ENCODE measurements at places on chromosomes 12 and 14. TPM values are rescaled to one million over a fixed set of nuclear protein-coding genes. Genes with fewer than 3 reads are reported as not detected.

- no peaks in the 10 kb centered on the region for H3K36me3 ChIP-seq
- H3K27me3 ChIP-seq, result peaks cover 17% of the 10 kb centered on the region
- no peak overlapping the region for H3K4me3 ChIP-seq
- peaks cover 5% of the 10 kb centered on the region for H3K4me1 ChIP-seq
Observed at GRCh38 chr14:99621948-99622347, 17.9 kb upstream of the CCDC85C start.

DNA sequence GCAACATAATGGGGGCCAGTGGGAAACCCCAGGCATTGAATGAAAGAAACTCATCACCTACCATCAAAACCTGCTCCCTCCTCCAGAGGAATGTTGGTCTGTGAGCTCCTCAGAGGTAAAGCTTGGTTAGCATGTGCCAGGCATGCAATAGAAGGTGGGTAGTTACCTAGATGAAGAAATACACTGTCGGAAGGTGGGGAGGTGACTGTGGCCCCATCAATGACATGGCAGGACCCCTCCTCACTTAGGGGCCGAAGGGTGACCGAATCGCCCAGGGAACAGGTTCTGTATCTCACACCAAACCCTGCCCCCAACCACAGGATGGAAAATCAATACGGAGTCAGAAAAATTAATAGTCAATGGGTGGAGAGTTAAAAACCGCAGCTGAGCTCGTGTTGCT, 135.6 kb downstream of the BCL11B start:
- H3K4me3 ChIP-seq, result no peak overlapping the region
- H3K27me3 ChIP-seq, result no peaks in the 10 kb centered on the region
- H3K27ac ChIP-seq, result no peak overlapping the region
- no peaks in the 10 kb centered on the region for H3K36me3 ChIP-seq
- H3K4me1 ChIP-seq, result peaks cover 9% of the 10 kb centered on the region
- DNase-seq, result no peak

GRCh38 chr12:108594323-108594903, 3.5 kb downstream of the TMEM119 start:
- H3K4me3 ChIP-seq, result no peak overlapping the region
- no peak overlapping the region for H3K27ac ChIP-seq
- peaks cover 9% of the 10 kb centered on the region for H3K27me3 ChIP-seq
- H3K36me3 ChIP-seq, result no peaks in the 10 kb centered on the region
- no peaks in the 10 kb centered on the region for H3K4me1 ChIP-seq

GRCh38 chr12:25796523-25797000, 161.9 kb upstream of the RASSF8 start:
- no peak overlapping the region for H3K4me3 ChIP-seq
- H3K36me3 ChIP-seq, result no peaks in the 10 kb centered on the region
- no peaks in the 10 kb centered on the region for H3K4me1 ChIP-seq
- H3K27ac ChIP-seq, result no peak overlapping the region
- H3K27me3 ChIP-seq, result no peaks in the 10 kb centered on the region
- DNase-seq, result no peak

GRCh38 chr12:68481181-68481941, 129.3 kb upstream of the RAP1B start:
- DNase-seq, result no peak
- H3K4me3 ChIP-seq, result no peak overlapping the region
- no peaks in the 10 kb centered on the region for H3K36me3 ChIP-seq
- H3K4me1 ChIP-seq, result no peaks in the 10 kb centered on the region
- no peaks in the 10 kb centered on the region for H3K27me3 ChIP-seq
- no peak overlapping the region for H3K27ac ChIP-seq

DNA sequence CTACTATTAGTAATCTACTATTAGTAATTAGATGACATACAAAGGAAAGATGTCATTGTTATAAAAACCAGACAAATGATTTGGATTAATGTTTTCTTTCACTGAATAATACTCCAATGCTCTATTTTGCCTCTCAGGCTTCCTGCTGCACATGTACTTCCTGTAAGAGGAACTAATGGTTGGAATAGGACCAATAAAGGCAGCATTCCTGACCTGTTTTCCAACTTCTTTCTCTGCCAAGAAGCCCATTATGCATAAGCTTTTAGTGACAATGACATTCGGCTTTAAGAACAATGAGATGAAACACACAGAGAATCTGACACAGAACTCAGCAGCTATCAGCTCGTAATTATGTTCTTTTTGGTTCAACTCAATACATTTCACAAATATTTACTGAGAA, 5.2 kb upstream of the C12orf56 start:
- no peak overlapping the region for H3K4me3 ChIP-seq
- DNase-seq, result no peak
- H3K27ac ChIP-seq, result no peak overlapping the region
- peaks cover under 1% of the 10 kb centered on the region for H3K4me1 ChIP-seq

- H3K27ac ChIP-seq, result no peak overlapping the region
- no peaks in the 10 kb centered on the region for H3K4me1 ChIP-seq
- no peaks in the 10 kb centered on the region for H3K36me3 ChIP-seq
- H3K27me3 ChIP-seq, result no peaks in the 10 kb centered on the region
Observed at GRCh38 chr14:93693914-93694313, 94.4 kb downstream of the PRIMA1 start.

- H3K4me1 ChIP-seq, result peaks cover 19% of the 10 kb centered on the region
- H3K36me3 ChIP-seq, result no peaks in the 10 kb centered on the region
- peak overlapping the region; percentile 92 for H3K27ac ChIP-seq
- H3K4me3 ChIP-seq, result peak overlapping the region; percentile 59
- no peak for DNase-seq
- H3K27me3 ChIP-seq, result peaks cover 60% of the 10 kb centered on the region
Observed at GRCh38 chr12:24560192-24560775, 388.6 kb downstream of the BCAT1 start.

Gene TMEM63C
- 0.88 TPM for polyA plus RNA-seq

Gene KLHL42
- 36.5 TPM for polyA plus RNA-seq

Gene PPFIA2
- polyA plus RNA-seq, result 1.8 TPM

Gene TAS2R10
- 2.9 TPM for polyA plus RNA-seq

Gene C3AR1
- polyA plus RNA-seq, result 3.0 TPM

Gene PUS7L
- polyA plus RNA-seq, result 16.0 TPM

Gene BIN2
- polyA plus RNA-seq, result 5.9 TPM

Gene CAPRIN2
- polyA plus RNA-seq, result 45.5 TPM
